ENCODE measurements at places on chromosomes 5 and 9.

DNA sequence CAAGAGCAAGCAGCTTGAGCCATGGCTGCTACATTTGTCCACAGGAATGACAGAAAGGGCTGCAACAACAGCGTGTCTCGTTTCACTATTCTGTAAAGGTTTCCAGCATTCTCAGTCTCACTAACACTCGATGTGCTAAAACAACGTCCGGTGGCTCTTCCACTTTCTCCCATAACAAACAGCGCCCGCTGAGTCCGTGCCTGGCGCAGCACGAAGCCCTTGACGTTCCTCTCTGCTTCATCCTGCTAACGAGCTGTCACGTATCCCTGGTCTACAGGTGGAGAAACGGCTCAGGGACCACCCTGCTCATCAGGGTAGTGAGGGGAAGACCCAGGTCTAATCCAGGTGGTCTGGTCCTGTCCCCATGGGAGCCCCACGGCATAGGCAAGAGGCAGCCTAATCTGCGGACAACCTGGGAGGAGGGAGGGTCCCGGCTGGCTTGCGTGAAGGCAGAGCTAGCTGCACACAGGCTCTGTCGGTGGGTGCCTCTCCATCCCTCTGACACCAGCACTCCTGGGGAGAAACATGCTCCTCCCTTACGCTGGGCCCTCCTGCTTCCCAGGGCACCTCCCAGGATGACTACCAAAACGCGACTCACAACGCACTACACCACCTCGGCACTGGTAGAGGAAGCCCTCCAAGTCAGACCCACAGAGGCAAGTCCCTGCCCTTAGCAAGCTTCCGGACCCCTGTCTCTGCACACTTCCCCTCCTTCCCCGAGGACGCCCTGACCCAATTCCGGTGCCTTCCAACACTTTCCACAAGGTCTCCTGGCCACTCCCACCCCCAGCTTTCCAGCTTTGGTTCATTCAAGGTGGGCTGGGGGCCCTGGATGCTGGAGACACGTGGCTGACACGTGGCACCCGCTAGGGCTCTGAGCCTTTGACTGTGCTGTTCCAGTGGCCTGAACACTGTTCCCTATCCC is 43.3 kb downstream of the VAV2 start:
- no peak for DNase-seq

DNA sequence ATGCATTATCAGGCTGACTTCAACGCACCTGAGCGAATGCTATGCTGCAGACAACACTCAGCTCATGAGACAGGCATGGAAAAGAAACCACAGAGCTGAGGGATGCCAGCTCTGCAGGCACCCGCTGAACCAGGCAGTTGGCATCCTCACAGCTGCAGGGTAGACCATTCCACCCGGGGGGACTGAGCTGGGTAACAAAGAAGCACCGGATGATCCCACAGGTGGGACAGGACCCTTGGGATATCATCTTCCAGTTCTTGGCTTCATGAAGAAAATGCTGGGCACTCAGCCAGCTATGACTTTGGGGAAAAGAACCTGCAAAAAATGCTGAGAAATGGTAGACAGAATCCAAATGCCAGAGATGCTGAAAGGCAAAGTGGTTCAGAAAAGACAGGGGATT is 9.6 kb downstream of the EPB41L4B start:
- DNase-seq = no peak

DNA sequence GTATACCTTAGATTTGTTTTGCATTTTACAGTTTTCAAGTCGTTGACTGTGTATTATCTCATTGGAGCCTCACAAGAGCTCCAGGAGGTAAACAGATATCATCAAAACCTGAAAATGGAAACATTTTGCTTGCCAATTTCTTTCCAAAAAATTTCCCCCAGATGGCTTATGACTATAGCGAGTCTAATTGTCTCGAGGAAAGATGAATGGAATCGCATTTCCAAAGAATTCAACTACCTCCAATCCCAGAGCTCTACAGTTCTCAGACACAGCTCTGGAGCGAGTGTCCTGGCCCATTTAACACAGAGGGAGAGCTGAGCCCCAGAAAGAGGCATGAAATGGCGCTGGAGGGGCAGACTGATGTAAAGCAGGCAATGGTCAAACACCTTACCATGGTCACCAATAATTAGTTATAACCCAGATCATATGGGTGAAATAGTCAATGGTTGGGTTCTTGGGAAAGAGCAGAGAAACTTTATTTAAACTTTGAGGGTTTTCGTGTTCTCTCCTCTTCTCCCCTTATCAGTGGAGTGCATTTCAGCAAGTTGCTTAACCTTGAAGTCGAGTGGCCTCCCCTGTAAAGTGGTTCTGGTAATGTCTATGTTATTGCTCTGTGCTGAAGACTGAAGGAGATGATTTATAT is 168.2 kb downstream of the ZDHHC21 start:
- DNase-seq = no peak

- DNase-seq = no peak
Observed at GRCh38 chr5:63247651-63248050, 669.0 kb downstream of the LRRC70 start.

GRCh38 chr5:167392240-167392639 is 899.2 kb upstream of the WWC1 start:
- no peak for DNase-seq

GRCh38 chr5:116544531-116545241 is 29.9 kb downstream of the SEMA6A start:
- DNase-seq = no peak

GRCh38 chr9:114355821-114356220 is 26.2 kb downstream of the ORM2 start:
- no peak for DNase-seq

GRCh38 chr5:164885179-164885578 is 1379.8 kb downstream of the MAT2B start:
- DNase-seq = no peak

- DNase-seq = no peak
Observed at GRCh38 chr5:153617190-153617589, 126.7 kb downstream of the GRIA1 start.

DNA sequence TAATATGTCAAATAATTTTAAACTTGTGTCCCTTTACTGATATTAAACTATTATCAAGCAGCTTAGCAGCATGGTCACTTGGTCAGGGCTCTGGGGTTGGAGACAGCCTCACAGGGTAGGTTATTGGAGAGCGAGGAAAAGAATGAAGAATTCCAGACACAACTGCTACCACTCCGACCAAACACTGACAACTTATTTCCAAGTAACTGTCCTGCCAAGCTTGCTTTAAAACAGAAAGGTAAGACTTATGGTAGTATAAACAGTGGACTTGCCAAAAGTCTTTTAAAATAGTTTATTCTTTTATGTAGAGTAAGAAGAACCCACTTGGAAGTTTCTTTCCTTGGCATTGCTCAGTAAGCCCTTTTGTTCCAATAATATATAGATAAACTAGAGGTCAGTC is 364.1 kb downstream of the DEPDC1B start:
- DNase-seq = no peak

GRCh38 chr9:11871852-11872251 is 821.3 kb upstream of the TYRP1 start:
- no peak for DNase-seq

GRCh38 chr5:90297045-90297764 is 112.4 kb downstream of the CETN3 start:
- DNase-seq = no peak
